Hematopoietic multipotent progenitor cell treated with erythropoietin and hydrocortisone succinate and interleukin-3 and kit ligand, for 15 days (in vitro differentiated cells): ENCODE measurements at places on chromosomes 5 and 9.
A peak's percentile ranks its signal among the peaks of the same experiment; 100 is the strongest.

DNA sequence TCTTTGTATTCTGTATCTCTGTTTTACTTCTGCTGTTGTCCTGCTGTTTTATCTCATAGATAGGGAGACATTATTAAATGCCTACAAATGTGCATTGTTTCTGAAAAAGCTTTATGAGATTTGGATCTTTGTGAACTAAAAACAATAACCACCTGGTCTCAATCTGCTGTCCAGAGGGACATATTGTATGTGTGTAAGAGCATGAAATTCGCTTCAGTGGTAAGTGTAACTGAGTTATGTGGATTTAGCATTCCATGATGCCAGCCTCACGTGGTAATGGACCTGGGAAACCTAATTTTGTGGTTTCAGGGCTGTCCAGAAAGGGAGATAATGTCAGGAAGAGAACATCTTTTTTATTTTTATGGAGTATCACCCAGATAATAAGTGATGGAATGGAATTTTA, 119.3 kb downstream of the GDNF start:
- no peak for DNase-seq

GRCh38 chr5:14218897-14219573, 75.9 kb downstream of the TRIO start:
- DNase-seq: no peak

- no peak for DNase-seq
Observed at GRCh38 chr5:146395193-146395592, 51.9 kb upstream of the TCERG1 start.

DNA sequence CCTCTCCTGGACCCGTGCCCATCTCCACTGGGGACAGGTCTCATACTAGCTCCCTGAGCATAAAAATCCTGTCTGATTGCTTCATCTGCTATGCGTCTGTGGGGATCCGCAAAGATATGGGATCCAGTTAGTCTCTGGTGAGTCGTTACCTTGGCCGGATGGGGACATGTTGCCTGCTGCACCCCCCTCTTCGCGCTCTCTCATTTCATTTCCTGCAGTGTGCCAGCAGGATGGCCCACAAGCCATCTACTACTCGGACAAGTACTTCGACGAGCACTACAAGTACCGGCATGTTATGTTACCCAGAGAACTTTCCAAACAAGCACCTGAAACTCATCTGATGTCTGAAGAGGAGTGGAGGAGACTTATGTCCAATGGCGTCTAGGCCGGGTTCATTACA, 17.0 kb upstream of the CEP78 start:
- no peak for DNase-seq

- DNase-seq: peak; percentile 58
Observed at GRCh38 chr5:133052317-133053175, 733 bp downstream of the HSPA4 start.

DNA sequence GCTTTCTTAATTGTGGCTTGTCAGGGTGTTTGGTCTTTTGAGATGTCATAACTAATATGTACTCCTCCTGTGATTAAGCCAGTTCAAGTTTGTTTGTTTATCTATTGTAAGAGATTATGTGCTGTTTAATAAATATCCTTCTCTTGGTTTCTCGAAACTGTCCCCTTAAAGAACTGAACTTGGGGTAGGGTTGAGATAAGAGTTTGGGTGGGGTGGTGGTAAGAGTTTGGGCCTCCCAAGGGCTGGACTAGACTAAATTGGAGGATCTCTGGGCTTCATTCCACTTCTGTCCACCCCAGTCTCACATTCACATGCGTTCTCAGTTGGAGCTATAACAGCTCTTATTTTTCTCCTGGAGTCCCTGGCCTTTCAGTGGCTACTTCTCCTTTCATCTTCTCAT, 38.2 kb downstream of the AQP7 start:
- peak; percentile 43 for DNase-seq

DNA sequence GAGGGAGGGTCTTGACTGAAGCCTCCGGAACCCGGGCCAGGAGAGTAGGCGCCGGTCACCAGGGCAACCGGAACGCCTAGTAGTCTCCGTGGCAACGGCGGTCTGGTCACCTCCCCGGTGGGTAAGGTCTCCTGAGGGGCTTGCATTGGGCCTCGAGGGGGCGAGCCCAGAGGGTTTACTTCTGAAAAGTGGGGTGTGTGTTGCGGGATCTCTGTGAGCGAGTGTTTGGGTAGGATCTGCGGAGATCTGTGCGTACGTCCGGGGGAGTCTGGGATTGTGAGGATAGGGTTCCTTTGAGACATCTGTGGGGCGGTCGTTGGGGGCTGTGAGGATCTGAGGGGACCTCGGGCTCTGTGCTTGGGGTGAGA, at the start of gene FAM221B:
TSS of gene FAM221B (minus strand) at position 17 of the 368 bp plus-strand sequence. CDS start 2,571 bp downstream, outside the sequence.
- no peak for DNase-seq

DNA sequence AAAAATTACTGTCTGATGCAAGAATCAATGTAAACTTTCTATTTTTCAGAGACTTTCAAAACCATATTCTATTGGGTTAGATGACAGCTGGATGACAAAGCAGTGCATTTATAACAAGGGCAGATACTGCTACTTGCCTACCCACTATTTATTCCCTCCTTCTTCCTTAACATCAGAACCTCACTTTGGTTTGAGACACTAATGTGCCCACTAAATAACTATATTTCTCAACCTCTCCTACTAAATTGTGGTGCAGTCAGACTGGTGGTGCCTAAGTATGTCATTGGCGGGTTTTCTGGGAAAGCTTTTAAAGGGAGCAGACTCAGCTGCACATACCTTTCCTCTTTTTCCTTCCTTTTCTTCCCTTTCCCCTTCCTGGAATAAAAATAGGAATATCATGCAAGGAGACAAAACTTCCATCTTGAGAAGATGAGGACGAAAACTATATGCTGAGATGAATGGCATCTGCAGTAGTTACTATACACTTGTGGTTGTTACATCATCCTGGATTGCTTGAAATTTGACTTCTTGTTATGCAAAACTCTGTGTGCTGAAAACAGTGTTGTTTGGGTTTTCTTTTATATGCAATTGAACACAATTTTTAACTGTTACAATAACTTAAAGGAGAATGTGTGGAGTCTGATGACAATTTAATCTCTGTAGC, 43.8 kb downstream of the PRR16 start:
- DNase-seq: no peak

DNA sequence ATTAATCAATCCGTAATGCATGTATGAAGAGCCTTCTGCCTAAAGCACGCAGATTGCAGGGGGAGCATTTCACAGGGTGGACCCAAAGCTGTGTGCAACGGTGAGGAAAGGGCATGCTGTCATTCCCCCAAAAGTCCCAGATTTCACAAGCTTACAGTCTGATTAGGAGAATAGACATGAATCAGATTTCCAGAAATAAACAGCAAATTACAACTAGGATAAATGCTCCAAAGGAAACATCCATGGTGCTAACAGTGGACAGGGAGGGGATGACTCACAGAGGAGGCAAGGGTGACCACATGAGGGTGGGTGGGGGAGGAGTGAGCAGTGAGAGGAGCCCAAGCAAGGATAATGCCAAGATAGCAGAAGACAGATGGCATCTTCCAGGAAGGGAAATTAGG, 258.4 kb upstream of the TAS2R1 start:
- DNase-seq: no peak

- DNase-seq: no peak
Observed at GRCh38 chr5:115713408-115713807, 87.6 kb upstream of the TMED7 start.

- no peak for DNase-seq
Observed at GRCh38 chr5:158857976-158858375, 241.7 kb downstream of the EBF1 start.

- DNase-seq: no peak
Observed at GRCh38 chr5:65440456-65440855, 41.3 kb downstream of the ADAMTS6 start.
